ENCODE measurements at places on chromosomes 2 and 18.
A peak's percentile ranks its signal among the peaks of the same experiment; 100 is the strongest.

DNA sequence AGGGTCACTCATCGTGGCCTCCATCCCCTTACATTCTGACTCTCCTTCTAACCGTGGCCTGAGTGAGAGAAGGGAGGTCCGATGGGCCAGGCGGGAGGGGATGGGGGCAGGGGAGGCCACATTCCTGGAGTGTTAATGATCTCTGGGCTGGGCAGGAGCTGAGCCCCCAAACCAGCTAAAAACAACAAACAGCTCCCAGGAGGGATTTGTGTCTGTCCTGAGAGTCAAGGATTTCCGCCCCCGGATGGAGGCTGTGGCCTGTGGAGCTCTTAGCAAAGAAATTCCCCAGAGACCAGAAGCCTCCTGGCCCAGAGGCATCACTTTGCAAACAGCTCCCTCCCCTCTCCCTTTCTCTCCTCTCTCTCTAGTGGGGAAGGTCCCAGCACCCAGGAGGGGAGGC is 23.5 kb downstream of the EMX1 start:
- no peak for DNase-seq

DNA sequence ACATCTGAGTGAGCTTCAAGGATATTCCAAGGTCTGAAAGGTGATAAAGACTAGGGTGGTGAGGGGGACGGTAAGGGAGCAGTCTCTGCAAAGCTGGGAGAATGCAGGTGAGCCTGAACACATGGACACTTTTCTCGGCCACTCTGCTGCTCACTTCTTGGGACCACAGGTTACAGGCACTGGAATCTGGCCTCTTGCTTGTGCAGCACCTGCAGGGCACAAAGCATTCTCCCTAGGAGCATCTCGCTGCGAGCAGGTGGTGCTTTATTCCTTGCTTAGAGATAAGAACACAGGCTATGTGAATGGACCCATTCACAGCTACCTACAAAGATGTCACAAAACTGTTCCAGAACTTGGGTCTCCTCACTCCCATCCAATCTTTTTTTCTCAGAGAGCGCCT is 153.2 kb downstream of the DDX1 start:
- DNase-seq: no peak

DNA sequence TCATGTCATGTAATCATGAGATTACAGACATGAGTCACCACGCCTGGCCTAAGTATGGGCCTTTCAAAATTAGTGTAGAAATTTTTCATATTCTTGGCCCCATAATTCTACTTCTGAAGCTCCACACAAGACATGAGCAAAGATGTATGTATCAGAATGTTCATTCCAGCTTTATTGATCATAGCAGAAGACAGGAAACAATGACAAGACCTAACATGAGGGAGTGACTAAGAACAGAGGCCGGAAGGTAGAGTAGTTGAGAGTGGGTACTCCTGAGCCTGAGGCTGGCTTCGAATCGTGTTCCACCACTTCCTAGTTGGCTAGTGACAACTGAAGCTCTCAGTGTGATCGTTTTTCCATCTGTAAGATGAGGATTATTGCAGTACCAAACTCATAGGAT is 89.3 kb downstream of the ARMC9 start:
- DNase-seq: no peak

GRCh38 chr2:111167076-111167862 is 46.6 kb downstream of the BCL2L11 start:
- no peak for DNase-seq

GRCh38 chr2:240420206-240421104 is 15.0 kb upstream of the GPC1 start:
- no peak for DNase-seq

DNA sequence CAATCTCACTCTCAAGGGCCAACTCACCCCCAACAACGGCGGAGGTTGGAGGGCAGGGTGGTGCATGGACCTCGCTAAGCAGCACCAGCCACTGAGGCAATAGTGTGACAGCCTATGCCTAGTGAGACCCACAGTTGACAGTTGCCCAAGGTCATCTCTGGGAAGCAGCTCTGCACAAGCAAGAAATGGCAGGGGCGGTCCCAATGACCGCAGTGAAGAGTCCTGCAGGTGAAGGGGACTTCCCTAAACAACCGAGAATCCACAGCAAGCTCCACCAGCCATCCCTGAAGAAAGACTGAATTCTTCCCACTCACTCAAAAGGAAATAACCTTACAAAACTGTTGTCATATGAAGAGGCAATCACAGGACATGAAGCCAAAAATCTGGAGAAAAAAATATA is 313.4 kb upstream of the ID2 start:
- DNase-seq: no peak

GRCh38 chr2:85907671-85908157 is 18.9 kb upstream of the ST3GAL5 start:
- DNase-seq: no peak

DNA sequence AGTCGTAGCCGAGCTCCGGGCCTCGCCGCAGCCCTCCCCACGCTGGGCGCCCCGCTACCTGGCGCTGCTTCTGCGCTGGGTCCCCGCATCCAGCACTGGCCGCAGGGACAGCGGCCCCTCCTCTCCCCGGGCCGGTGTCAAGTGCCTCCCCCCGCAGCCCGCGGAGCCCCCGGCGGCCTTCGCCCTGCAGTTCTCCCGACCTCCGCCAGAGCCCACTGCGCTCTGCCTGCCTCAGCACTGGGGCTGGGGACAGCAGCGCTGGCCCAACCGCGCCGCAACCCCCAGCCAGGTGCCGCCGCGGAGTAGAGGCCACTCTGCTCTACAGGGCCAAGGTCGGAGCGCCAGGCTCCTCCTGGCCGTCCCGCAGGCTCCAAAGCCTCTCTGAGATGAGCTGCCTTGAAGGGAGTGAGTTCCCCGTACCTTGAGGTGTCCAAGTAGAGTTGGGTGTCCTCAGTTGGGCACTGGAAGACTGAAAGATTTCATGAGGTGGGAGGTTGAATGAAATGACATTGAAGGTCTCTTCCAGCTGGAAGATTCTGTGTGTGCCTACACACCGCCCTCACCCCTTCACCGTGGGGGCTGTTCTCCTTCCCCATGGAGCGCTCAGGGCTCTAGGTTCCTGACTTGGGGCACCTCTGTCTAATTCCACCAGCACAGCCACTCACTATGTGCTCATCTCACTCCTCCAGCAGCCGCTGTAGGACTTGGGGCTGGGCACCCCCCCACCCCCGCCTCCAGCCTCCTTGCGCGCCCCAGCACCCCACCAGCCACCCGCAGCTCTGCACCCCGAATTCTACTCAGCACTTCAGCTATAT is 854 bp upstream of the DNMT3A start:
- DNase-seq: peak; percentile 85

DNA sequence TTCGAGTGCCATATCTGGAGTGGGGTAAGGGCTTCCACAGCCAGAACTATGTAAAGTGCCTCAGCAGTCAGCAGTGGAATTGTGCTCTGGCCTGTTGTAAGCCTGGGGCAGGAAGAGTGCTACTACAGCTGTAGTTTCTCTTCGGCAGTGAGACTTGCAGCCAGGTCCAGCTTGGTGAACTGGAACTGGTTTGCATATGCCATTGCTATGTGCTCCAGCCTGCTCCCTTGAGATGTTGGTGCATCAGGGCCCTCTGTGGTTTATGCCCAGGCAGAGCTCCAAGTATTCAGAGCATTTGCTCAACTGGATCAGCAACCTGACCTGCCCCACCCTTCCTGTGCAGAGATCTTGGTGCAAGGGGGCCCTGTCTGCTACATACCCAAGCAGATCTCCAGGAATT is 47.8 kb downstream of the ZNF804A start:
- DNase-seq: no peak

- no peak for DNase-seq
Measured at GRCh38 chr18:79476918-79477571, 81.3 kb downstream of the NFATC1 start.

DNA sequence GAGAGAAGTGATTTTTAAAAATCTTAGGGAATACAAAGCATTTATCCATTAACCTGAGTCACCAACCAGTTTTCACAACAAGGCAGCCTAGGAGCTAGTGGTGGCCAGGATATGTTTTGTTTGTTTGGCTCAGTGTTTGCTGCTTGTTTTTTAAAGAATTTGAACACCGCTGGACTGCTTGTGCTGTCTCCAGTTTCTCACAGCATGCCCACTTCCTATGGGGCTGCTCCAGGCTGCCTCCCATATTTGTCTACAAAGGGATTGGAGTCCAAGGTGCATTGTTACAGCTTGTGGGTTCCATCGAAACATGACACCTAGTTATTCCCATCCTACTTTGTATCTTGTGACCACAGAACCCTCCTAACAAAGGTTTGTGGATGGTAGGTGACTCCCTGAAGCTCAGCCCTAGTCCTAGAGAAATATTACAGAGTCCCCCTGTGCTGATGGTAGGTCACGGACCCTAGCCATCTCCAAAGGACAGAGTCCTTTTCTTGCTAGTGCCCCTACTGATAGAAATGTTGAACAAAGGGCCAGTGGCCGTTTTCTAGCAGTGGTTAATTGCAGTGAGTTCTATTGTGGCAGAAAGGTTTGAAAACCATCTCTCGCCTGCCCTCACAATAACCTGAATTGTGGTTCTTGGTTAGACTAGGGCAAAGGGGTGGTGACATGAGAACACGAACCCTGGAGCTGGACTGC is 23.2 kb downstream of the GPR39 start:
- no peak for DNase-seq

- DNase-seq: no peak
Measured at GRCh38 chr2:223697316-223697891, 95.2 kb upstream of the SCG2 start.

DNA sequence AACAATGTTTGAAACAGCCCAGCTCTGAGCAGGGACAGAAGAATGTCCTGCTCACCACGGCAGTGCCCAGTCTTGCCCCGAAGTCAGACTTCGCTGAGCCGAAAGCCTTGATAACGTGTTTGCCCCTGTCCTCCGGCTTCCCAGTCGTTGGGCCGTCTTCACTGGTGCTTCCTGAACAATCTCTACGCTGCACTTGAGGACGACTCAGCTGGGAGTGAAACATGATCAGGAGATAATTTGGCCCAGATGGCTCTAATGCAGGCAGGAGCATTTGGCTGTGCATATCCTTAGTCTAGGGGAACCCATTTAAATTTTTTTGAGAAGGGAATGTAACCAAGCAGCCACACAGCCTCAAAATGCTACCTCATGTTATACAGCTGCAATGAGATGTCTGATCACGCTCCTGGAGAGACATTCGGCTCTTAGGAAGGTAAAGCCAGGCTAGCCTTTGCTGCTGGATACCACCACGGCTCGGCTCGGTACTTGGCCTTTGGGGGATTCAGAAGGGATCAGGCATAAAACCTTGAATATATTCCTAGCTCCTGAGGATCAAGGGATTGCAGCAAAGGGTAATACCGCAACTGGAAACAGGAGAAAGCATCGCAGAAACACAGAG is 43.6 kb downstream of the FECH start:
- no peak for DNase-seq

DNA sequence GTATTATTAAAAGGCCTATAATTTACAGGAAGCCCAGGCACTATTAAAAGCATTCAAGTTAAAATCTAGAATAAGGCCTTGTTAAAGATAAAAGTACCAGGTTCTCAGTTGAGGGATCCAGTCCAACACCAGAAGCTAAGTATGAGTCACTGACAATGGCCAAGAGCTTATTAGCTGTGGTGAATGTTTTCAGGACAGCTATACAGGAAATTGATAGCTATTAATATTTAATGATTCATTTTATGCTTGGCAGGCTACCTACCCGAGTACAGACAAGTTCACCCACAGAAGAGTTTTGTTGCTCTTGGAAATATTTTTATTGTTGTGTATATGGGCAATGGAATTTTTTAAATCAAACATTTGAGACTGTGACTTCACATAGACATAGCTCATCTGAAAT is 729.6 kb upstream of the ZNF804A start:
- no peak for DNase-seq

DNA sequence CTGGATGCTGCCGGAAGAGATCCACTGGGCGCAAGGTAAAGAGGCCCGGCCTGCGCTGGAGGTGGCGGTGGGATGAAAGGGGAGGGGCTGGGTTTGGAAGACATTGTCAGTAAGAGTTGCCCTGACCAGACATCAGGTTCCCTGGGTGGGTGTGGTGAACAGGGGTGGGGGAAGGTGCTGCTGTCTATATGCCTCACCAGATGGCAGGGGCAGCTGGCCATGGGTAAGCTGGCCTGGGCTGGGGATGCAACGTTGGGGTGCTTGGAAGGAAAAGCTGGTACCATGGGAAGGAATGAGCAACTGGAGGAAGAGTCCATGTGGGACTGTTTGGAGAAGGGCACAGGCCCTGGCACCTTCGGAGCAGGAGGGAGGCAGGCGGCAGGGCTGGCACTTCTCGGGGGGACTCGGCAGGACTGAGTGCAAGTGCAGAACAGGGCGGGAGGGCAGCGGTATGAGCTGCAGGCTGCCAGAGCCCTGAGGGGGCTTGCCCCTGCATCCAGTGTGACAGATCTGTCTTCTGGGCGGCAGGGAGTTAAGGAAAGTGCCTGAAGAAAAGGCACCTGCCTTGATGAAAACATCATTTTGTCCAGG is 146.4 kb downstream of the DYSF start:
- DNase-seq: no peak

DNA sequence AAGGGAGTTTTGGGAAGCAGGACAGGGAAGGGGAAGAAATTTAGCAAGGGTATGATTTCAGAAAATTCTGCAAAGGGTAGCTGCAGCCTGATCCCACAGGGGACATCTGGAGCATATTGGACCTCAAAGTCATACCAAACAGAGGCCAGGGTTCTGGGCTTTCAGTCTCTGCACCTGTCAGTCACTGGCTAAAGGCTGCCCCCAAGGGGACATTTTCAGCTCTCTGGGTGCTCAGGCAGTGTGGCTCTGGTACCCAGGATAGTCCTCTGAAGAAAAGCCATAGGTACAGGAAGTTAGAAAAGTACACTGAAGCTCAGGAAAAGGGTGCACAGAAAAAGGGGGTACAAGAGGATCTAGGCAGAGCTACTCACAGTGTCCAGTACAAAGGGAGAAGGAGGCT is 149.2 kb downstream of the INSIG2 start:
- DNase-seq: no peak

DNA sequence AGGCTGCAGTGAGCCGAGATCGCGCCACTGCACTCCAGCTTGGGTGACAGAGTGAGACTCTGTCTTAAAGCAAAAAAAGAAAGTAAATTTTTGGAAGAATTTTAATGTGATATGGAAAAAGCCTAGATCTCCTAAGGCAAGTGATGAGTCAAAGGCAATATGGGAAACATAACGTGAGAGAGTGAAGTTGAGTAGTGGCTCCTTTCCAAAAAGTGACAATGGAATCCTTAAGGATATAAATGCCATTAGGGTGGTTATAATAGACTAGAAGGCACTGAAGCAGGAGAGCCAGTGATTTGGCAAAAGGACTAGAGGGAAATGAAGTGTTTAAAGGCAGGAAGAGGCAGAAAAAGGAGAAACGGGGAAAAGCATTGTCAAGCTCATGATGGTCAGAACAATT is 25.6 kb downstream of the ARHGAP28 start:
- no peak for DNase-seq

DNA sequence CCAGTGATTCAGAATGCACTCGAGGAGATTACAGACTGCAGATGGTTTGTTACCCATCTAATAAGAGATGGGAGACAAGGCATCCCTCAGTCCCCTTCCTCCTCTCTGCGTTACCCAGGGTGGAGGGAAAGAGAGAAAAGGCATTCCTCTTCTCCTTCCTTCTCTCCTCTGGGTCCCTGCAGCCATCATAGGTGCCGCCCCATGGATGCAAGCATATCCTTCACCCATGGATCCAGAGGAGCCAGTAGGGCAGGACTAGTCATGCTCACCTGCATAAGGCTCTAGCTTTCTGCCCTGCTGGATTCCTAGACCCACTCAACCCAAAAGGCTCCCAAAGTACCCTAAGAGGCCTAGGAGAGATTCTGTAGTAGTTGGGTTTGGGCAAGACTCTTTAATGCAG is 20.4 kb downstream of the CMPK2 start:
- no peak for DNase-seq

Data from stimulated activated CD4-positive, alpha-beta T cell treated with anti-CD3 and anti-CD28 coated beads, Interleukin-15, amount 100 ng/mL, for 24 hours (primary cell).